Lung microvascular endothelial cell (primary cell): ENCODE measurements at places on chromosomes 5 and 9. TPM values are rescaled to one million over a fixed set of nuclear protein-coding genes. Genes with fewer than 3 reads are reported as not detected.

RFESD gene
- total RNA-seq, result 0.65 and 1.6 TPM in 2 replicates

RNF130 gene
- 16.8 and 37.7 TPM in 2 replicates for total RNA-seq

ACSL6 gene
- 0.40 and 0.65 TPM in 2 replicates for total RNA-seq

FAXDC2 gene
- 5.9 and 15.3 TPM in 2 replicates for total RNA-seq

TAF1L gene
- total RNA-seq, result under 0.01 TPM in 1 of 2 replicates, not detected in the other

PFN3 gene
- not detected in 2 replicates for total RNA-seq

SLC25A2 gene
- under 0.01 and 0.20 TPM in 2 replicates for total RNA-seq

HTR4 gene
- not detected in 2 replicates for total RNA-seq

DRD1 gene
- total RNA-seq, result not detected in 2 replicates

GARIN3 gene
- not detected in 2 replicates for total RNA-seq

TMCO6 gene
- total RNA-seq, result 8.1 and 10.5 TPM in 2 replicates

ZFP37 gene
- 0.87 and 0.99 TPM in 2 replicates for total RNA-seq

MFAP3 gene
- 104 and 136 TPM in 2 replicates for total RNA-seq

PCDHB2 gene
- total RNA-seq, result 1.3 and 2.2 TPM in 2 replicates

SMIM33 gene
- under 0.01 TPM in 1 of 2 replicates, not detected in the other for total RNA-seq

RICTOR gene
- 22.8 and 23.3 TPM in 2 replicates for total RNA-seq

FAT2 gene
- total RNA-seq, result not detected in 2 replicates

FCN2 gene
- not detected in 2 replicates for total RNA-seq

BAAT gene
- not detected in 2 replicates for total RNA-seq

STRBP gene
- 4.8 and 7.7 TPM in 2 replicates for total RNA-seq
